Right atrium auricular region (tissue), 2 donors: ENCODE measurements at places on chromosomes 1 and 21.

GRCh38 chr1:233394860-233395717 is 67.6 kb downstream of the MAP3K21 start:
- no peak for DNase-seq

DNA sequence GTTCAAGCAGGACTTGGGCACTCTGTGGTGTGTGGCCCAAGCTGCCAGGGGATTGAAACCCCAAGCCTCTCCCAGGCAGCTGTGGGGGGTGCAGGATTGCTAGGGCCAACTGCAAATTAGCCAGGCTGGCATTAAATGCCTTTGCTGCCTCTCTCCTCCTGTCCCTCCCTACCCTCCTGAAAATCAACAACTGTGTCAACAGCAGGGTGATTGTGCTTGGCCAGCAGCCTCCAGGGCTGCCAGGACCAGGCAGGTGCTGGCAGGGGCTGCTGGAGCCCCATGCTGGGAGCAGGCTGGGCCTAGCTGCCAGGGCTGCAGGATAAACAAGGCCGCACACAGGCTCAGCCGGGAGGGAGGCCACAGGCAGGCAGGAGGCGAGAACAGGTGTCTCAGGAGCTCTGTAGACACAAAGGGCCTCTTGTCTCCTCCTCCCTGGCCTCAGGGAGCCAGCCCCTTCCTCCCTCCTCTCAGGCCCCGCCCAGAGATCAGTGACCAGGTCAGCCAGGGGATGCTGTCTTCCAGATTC is 11.4 kb downstream of the SOX13 start:
- DNase-seq = no peak

GRCh38 chr1:156840186-156840897 is 18.6 kb downstream of the INSRR start:
- no peak for DNase-seq

- DNase-seq = no peak
These were observed 1.5 kb downstream of the IL22RA1 start for GRCh38 chr1:24141311-24141997.

DNA sequence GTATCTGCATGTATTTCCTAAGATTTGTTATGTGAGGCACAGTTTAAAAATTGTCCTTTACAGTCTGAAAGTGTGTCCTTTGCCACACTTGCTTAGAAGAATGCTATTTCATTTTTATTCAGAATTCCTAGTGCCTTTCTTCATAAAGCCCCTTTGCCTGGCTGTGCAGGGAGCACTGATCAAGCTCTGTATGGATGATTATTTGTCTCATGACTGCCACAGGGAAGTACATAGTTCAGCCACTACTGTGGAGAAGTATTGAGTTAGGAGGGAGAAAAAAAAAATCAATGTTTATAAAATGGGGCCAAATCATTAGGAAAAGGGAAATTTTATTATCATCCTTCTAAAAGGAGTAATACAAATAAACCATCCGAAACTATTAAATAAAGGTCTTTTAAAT is 51.4 kb downstream of the LHX4 start:
- DNase-seq = no peak

DNA sequence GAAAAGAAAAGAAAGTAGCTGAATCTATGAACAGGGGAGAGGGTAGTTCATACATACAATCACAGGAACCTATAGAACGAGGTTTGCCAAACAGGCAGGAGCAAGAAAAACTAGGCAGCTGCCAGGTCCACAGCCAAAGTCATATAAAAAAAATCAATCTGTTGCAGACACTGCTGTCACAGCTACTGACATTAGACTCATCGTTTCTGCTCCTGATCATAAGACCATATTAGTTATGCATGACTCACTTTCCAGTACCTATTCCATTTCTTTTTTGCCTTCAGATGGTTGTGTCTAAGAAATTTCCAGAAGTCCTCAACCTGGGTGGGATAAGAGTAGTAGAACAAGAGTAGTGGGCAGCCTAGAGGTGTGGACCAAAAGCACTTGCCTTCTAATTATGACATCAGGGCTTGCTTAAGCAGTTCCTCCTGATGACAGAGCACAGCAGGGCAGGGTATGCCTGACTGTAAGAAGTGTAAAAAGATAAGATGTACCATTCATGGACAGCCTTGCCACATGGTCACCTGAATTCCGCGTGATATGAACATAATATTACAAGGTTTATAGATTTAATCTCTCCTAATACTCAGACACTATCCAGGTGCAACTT is 323.2 kb upstream of the SGIP1 start:
- no peak for DNase-seq

GRCh38 chr1:6445062-6445763 is 20.6 kb downstream of the ESPN start:
- DNase-seq = no peak

- no peak for DNase-seq
These were observed 19.0 kb upstream of the SH2D5 start for GRCh38 chr1:20751462-20751990.

- DNase-seq = no peak
These were observed 349.4 kb upstream of the RUNX1 start for GRCh38 chr21:35398346-35398982.

- no peak for DNase-seq
These were observed 87.4 kb downstream of the ADGRL4 start for GRCh38 chr1:78919150-78919549.

- no peak for DNase-seq
These were observed 534 bp upstream of the WRAP73 start for GRCh38 chr1:3650248-3651025.

GRCh38 chr1:169305948-169306347 is 61.6 kb downstream of the NME7 start:
- DNase-seq = no peak

DNA sequence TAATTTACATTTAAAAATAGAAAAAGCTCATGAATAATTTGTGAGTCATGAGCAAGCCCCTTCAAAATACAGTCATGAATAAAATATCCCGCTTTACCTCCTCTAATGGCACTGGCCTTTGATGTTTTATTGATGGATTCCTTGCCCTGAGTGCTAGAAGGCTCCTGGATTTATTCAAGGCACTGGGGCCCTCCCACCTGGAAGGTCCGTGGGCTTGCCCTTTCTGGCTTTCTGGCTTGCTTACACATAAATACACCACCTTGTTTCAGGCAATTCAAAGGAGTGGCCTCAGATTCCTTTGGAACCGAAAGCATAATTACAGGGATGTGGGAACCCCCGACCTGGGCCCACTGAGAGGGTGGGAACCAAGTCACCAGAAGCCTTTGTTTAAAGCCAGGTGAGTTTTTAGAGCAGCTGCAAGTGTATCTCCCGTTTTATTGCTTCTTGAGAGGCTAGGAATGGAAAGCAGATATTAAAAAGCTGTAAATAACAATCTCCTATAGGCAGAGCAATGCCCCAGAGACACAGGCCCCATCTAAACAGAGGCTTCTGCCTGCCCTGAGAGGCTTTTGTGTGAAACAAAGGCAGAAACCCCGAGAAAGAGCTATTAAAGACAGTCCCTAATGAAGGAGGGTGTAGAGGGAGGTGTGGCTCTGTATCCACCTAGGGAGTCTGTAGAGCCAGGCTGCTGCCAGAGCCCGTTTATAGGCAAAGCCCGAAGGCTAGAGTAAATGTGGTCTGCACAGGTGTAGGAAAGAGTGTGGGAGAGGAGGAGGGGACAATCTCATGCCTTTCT is 126.4 kb downstream of the FAM78B start:
- no peak for DNase-seq

GRCh38 chr1:155910621-155911121 is 478 bp downstream of the RIT1 start:
- no peak for DNase-seq
